A172 (cell line): ENCODE measurements at places on chromosomes 5 and 9. TPM values are rescaled to one million over a fixed set of nuclear protein-coding genes. Genes with fewer than 3 reads are reported as not detected.
A peak's percentile ranks its signal among the peaks of the same experiment; 100 is the strongest.

DNA sequence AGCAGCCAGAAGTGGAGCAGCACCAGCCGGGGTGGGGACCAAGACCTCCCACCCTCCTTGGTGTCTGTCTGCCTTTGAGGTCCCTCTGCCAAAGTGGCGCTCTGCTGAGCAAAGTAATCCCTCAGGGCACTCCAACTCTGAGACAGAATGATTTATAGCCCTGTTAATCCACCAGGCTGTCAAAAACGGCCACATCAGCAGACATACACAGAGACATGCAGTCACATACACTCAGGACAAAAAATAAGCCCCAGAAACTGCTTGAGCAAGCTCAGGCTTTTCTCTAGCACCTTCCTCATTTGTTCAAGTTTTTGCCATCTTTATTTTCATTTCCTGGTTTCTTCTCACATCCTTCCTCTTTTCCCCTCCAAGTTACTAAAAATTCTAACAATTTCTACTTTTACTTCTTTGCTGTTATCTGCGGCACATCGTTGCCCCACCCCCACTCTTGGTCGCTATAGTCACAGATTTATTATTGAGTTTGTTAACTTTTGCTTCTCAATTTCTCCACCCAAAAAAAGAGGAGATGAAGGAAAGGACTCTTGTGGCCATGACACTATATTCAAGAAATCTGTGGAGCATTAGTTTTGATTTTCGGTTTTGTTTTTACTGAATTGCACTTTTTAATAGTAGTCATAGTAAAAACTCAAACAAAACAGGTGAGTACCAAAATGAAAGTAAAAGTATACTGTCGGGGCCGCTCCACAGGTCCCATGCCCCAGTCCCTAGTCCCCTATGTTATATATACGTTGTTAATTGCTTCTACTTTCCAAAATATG is 17.4 kb upstream of the ADRB2 start:
- no peak for DNase-seq

- no peak for DNase-seq
These were observed 94.7 kb downstream of the KLHL3 start for GRCh38 chr5:137641148-137641547.

DNA sequence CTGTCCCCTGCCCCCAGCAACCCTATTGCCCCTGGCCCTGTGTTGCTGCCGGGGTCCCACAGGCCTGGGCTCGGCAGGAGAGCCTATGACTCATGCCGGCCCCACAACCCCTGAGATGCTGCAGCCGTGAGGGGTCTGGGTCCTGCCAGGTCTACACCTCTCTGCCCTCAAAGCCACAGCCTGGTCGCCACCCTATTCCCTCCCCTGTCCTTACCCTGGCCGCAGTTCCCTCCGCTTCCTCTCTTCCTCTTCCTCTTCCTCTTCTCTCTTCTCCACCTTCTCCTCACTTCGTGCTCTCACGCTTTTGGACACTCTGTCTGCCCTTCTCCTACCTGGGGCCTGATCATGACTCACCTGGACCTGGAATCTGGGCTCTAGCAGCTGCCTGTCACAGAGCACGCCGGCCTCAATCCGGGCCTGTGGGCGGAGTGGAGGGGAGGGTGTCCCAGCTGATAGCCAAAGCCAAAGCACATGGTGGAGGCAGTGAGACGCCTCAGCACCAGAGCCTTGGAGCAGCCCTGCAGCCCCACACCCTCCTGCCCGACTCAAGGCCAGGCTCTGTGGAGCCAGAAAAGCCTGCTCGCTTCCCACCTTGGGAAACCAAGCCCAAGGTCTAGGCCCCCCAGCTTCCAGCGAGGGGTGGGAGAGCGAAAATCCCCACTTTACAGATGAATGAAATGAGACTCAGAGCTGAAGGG is 26.8 kb upstream of the CSF1R start:
- peak; percentile 41 for DNase-seq

- peak; percentile 5 for DNase-seq
These were observed 372.0 kb upstream of the KCNN2 start for GRCh38 chr5:113989913-113990305.

GRCh38 chr5:66739021-66739420 is 142.8 kb downstream of the MAST4 start:
- DNase-seq: no peak

DNA sequence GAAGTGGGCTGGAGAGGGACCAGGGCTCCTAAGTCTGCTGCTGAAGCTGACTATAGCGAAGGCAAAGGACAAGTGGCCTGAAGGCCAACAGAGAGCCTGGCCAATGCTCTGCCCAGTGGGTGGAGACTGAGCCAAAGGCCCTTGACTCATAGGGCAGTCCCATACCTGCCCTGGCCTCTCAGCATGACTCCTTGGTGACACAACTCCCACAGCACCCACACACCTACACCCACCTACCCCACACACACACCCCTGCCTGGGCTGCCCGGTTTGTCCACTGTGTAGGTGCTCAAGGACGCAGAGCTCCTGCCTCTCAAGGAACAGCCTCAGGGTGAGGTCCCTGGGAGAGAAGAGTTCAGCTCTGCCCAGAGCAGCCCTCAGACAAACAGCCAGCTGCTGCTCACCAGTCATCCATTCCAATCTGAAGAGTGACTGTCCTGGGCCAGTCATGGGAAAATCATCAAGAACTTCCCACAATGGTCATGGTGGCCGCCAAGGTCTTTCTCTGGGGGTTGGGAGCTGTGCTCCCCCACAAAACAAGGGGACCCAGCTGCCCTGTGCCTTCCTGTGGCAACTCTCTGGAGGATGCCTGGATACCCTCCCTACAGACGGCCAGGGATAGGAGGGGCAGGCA is 5.0 kb downstream of the TNIP1 start:
- peak; percentile 79 for DNase-seq

GRCh38 chr9:33415501-33416038 is 13.2 kb upstream of the AQP7 start:
- no peak for DNase-seq

GRCh38 chr9:99819123-99819855 is 2.4 kb upstream of the NR4A3 start:
- peak; percentile 75 for DNase-seq

GRCh38 chr5:72377910-72378638 is 57.9 kb downstream of the PTCD2 start:
- no peak for DNase-seq

DNA sequence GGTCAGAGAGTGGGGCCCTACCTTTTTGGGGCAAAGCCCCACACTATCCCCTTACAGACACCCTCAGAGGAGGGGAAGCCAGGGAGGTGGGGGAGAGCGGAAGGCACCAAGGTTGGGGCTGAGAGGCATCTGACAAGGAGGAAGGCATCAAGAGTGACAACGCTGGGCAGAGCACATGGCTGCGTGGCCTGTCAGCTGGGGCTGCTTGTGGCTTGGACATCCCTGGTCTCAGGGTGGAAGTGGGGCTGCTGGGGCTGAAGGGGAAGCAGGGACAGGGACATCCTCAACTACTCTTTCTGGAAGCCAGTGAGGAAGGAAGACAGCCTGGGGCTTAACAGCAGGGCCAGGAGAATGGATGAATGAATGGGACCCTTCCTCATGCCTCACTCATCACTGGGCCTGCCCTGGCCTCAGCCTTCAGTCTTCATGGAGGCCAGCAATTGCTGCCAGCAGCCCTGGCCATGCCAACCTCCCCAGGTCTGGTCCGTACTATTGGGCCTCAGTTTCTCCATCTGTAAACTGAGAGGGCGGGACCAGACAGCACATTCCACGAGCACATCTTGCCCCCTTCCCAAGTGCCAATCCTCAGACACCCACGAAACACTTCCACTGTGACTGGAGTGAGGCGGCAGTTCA is 993 bp upstream of the RALGDS start:
- DNase-seq: no peak

DNA sequence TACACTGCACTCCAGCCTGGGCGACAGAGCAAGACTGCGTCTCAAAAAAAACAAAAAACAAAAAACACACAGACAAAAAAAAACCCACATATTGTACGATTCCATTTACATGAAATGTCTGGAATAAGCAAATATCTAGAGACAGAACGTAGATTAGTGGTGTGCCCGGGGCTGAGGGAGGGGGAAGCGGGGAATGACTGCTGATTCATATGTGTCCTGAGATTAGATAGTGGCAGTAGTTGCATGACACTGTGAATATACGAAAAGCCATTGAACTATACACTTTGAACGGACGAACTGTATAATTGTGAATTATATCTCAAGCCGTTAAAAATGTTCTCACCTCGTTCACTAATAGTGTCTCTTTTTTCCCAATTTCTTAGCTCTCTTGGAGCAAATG is 23.9 kb downstream of the FGF1 start:
- DNase-seq: no peak

GRCh38 chr9:90421786-90422185 is 220.8 kb downstream of the DIRAS2 start:
- no peak for DNase-seq

GRCh38 chr9:121786543-121786948 is 135.1 kb downstream of the DAB2IP start:
- DNase-seq: no peak

GRCh38 chr5:103138202-103138690 is 18.1 kb downstream of the PPIP5K2 start:
- no peak for DNase-seq

- DNase-seq: peak; percentile 8
These were observed 69.6 kb upstream of the PJA2 start for GRCh38 chr5:109479260-109479860.

DNA sequence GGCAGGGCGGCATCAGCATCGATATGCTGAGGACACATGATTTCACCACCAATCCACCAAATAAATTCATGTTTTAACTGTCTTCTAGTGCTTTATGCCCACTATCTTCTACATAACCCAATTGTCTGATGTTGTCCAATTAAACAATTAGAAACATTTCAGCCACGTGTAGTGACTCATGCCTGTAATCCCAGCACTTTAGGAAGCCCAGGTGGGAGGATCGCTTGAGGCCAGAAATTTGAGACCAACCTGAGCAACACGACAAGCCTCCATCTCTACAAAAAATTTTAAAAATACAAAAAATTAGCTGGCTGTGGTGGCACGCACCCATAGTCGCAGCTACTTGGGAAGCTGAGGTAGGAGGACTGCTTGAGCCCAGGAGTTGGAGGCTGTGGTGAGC is 128.1 kb downstream of the MYO10 start:
- DNase-seq: no peak

DNA sequence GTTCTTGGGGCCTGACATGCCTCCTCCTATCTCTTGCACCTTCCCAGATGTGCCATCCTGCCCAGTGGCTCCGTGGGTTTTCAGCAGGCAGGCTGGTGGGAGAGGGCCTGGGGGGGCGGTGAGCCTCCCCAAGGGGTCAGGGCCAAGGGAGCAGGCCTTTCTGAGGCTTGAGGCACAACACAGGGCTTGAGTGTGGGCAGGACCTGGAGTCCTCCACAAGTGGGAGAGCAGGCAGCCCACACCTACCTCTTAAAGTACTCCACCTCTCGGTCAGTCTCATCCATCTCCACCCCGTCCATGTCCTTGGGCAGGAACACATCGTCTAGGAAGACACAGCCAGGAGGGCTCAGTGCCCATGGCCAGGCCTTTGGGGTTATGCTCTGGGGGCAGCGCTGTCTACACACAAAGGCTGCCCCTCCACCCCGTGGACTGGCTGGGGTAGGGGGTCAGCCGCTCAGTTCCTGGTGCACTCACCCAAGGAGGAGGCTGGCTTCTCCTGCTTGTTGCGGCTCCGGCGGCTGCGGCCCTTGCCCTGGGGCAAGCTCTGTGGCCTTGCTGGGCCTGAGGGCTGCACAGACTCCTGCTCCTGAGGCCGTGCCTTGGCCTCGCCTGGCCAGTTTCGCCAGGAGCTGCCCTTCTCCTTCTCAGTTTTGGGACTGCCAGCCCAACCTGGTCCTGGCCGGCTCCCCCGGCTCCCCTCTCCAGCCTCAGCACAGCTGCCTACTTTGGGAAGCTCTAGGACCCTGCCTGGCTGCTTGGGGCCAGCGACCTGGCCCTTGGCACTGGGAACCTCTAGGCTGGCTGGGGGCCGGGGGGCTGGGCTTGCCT is 7.2 kb upstream of the DDX41 start:
- DNase-seq: no peak

GRCh38 chr9:136835162-136835931 is 6.9 kb upstream of the AJM1 start:
- DNase-seq: no peak

GRCh38 chr5:136132087-136132486 is 558 bp upstream of the SMAD5 start:
- no peak for DNase-seq

DNA sequence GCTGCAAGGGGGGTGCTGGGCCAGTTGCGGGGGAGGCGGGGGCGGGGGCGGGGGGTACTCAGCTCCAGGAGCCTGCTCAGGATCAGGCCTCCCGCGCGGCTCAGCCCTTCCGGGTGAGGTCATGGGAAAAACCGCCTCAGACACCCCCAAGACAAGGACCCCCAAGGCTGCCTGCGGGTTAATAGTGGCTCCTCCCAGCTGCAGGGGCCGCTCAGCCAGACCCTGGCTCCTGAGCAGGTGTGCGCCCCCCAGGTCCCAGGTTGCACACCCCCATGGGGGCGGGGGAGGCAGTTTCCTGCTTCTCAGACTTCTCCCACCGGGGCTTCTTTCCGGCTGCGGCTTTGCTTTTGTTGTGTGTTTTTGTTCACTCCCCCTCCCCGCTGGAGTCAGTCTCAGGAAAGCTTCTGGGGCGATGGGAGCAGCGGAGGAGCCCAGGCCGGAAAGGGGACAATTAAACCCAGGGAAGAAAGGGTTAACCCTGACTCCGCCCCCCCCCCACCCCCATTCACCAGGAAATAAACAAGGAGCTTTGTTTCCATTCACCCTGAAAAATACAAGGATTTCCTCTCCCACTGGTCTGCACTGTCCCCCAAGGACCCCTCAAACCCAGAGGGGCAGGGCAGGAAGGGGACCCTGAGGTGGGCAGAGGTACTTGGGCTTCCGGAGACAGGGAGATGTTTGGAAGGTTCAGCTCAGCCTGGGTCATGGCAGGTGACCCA is 42.3 kb upstream of the NOTCH1 start:
- no peak for DNase-seq

GRCh38 chr5:123249446-123249845 is 160.4 kb downstream of the PRDM6 start:
- DNase-seq: no peak

DNA sequence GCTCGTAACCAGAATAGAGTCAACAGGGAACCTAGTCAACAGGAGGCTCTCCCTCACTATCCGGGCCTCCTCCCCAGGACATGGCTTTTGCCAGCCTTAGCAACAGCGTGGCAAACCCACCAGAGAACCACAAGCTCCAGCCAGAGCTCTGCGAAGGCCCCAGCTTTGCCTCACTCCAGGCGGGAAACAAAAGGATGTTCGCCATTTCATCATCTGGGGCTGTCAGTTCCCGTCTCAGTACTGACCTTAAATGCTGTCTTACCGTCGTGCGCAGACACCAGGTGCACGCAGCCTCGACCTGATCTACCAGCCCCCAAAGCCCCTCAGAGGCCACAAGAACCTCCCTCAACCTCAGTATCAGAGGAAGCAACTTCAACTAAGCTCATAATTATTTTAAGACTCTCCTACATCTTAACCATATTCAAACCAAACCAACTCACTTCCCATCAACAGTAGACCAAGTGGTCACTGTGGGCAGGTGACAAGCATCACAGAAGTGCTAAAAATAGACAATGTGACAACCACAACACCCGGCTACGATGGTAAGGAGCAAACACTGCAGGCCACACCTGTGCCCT is 71.4 kb downstream of the SEMA4D start:
- DNase-seq: no peak

Gene LHX2
- 10.9 and 14.5 TPM in 2 replicates for total RNA-seq

Gene POU4F3
- 0.29 TPM in 1 of 2 replicates, not detected in the other for total RNA-seq

Gene PGGT1B
- total RNA-seq: 10.5 and 11.9 TPM in 2 replicates

Gene EPB41L4B
- total RNA-seq: 0.93 and 1.7 TPM in 2 replicates

Gene ZNF367
- total RNA-seq: 33.7 and 37.6 TPM in 2 replicates

Gene MYOT
- total RNA-seq: not detected in 2 replicates
